GM12878 (cell line): ENCODE measurements at places on chromosomes 7 and 10. TPM values are rescaled to one million over a fixed set of nuclear protein-coding genes. Genes with fewer than 3 reads are reported as not detected.

The ANKRD61 gene
- polyA plus RNA-seq = 0.48 and 0.51 TPM in 2 replicates

The ANXA11 gene
- polyA plus RNA-seq = 65.0 and 73.7 TPM in 2 replicates

The PNLIPRP1 gene
- not detected in 2 replicates for polyA plus RNA-seq

The MACC1 gene
- 8.9 and 9.0 TPM in 2 replicates for polyA plus RNA-seq

The PBLD gene
- polyA plus RNA-seq = 1.4 TPM in 2 replicates

DNA sequence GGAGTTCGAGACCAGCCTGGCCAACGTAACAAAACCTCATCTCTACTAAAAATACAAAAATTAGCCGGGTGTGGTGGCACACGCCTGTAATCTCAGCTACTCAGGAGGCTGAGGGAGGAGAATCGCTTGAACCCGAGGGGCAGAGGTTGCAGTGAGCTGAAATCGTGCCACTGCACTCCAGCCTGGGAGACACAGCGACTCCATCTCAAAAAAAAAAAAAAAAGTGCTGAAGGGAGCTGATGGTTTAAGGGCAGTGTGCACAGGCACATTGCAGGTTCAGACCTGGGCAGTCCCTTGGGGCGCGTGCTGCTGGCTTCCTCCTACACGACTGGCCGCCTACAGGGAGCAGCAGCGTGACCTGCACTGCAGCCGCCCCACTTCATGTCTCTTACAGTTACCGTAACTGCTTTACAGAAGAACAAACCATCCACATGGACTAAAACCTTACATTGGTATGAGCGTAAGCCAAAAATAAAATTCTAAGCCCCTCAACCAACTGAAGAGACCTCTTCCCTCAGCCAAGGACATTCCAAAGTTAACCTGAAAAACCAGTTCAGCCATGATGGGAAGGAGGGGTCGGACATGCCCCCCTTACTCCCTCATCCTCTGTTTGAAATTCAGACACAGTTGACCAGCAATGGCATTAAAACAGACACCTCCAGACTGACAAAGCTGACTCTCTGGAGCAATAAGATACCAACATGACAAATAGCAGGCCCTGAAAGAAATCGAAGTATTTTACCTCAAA, 262.2 kb downstream of the ZMYND11 start:
- H3K4me1 ChIP-seq = no peaks in the 10 kb centered on the region
- H3K4me3 ChIP-seq = no peak overlapping the region
- no peaks in the 10 kb centered on the region for H3K36me3 ChIP-seq
- DNase-seq = no peak
- no peak overlapping the region for H3K27ac ChIP-seq
- H3K27me3 ChIP-seq = no peaks in the 10 kb centered on the region

- H3K27me3 ChIP-seq = no peaks in the 10 kb centered on the region
- no peak overlapping the region for H3K27ac ChIP-seq
- H3K36me3 ChIP-seq = no peaks in the 10 kb centered on the region
- no peak overlapping the region for H3K4me3 ChIP-seq
Observed at GRCh38 chr10:61635471-61635870, 27.3 kb upstream of the CABCOCO1 start.

DNA sequence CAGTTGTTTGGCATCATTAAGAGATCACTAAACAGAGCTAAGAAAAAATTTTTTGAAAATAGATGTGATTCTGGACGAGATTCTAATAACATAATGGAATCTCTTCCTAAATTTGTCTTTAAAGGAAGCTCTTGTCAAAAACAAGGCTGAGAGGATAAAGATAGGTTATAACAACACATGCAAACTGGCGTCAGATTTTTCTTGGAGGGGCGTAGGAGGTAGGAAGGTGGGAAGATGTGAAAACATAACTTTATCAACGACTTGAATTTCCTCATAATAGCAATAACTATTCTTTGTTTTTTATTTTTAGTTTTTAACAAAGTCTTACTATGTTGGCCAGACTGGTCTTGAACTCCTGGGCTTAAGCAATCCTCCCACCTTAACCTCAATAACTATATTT, 31.8 kb upstream of the JCAD start:
- H3K36me3 ChIP-seq = no peaks in the 10 kb centered on the region
- no peaks in the 10 kb centered on the region for H3K4me1 ChIP-seq
- no peaks in the 10 kb centered on the region for H3K27me3 ChIP-seq
- H3K27ac ChIP-seq = no peak overlapping the region
- DNase-seq = no peak

DNA sequence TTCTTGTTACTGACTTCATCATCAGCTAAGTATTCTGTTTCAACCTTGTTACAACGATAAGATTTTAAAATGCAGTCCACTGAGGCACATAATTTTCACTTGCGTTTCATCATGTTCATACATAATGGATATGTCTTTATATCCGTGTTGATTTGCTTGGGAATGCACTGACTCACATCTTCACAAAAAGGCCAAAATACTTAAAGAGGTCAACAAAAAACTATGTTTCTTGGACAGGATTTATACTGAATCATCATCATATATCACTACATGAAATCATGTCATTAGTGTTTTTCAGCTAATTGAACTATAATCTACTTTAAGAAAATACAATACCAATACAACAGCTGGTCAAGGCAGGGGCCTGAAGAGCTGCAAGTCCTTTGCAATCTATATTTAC, 324.5 kb upstream of the KLF6 start:
- H3K27me3 ChIP-seq = no peaks in the 10 kb centered on the region
- DNase-seq = no peak
- no peaks in the 10 kb centered on the region for H3K36me3 ChIP-seq
- H3K27ac ChIP-seq = no peak overlapping the region

DNA sequence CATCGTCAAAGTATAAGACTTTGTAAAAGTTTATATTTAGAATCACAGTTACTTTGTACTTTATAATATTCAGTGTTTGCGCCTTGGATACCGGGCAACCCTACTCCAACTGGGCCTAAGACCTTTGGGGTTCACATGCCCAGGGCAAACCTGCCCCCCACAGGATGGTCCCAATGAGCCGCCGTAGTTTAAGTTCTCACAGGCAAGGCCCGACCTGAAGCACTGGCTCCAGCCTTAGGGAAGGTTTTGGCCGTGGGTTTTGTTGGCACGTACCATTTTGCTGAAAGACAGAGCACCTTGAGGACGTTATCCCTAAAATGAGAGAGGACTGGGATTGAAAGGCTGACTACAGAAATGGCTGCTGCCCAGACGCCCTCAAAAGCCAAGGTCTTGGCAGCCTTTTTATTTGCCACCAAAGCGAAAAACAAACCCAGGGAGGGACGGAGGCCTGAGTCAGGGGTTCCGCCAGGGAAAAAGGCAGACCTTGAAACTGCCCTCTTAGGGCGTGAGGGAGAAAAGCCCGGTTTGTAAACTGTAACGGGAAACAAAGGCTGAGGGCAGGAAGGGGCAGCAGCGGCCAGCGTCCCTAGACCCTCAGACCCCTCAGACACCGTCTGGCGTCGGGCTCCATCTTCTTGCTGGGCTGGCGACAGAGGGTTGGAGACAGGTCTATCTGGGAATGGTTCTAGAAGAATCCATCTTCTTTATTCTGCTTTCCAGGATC, at the start of gene CCDC172:
TSS of gene CCDC172 (plus strand) at position 222 of the 724 bp plus-strand sequence. CDS start 564 bp downstream, outside the sequence.
- H3K36me3 ChIP-seq = no peaks in the 10 kb centered on the region
- H3K4me1 ChIP-seq = no peaks in the 10 kb centered on the region
- no peak for DNase-seq
- no peak within 1 kb of the TSS for H3K27ac ChIP-seq

DNA sequence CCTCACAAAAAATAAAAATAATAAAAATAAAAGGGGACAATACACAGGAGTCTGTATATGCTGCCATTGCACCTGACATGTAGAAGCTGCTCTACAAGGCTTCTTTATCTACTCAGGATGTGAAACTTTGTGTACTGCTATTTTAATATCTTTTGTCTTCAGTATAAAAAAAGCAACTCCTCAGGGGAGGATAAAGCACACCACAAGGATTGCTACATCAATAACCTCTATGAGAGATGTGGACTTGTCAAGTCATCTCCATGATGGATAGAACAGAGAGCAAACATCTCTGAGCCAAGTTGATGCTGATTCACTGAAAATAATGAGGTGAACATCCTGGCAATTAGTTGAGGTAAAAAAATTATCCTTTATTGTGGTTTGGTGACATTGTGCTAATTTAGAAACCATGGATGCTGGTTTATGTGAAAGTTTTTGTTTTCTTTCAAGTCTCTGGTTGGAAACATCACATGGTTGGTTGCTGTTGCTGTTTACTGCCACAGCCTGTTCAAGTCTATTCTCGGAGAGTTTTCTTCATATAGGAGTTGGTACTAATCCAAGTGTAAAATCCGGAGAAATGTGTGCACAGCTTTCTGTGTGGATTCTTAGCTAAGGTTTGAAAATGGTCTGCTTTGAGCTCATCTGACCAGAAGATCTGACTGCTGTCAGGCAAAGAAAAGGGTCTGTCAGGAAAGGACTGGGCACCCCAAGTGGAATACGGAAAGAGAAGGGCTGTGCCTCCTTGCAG, 1.5 kb upstream of the HECW1 start:
- no peak for DNase-seq
- no peak overlapping the region for H3K27ac ChIP-seq
- no peak overlapping the region for H3K4me3 ChIP-seq
- H3K36me3 ChIP-seq = no peaks in the 10 kb centered on the region
- no peaks in the 10 kb centered on the region; the same call in 1 of the 2 replicates for H3K4me1 ChIP-seq

DNA sequence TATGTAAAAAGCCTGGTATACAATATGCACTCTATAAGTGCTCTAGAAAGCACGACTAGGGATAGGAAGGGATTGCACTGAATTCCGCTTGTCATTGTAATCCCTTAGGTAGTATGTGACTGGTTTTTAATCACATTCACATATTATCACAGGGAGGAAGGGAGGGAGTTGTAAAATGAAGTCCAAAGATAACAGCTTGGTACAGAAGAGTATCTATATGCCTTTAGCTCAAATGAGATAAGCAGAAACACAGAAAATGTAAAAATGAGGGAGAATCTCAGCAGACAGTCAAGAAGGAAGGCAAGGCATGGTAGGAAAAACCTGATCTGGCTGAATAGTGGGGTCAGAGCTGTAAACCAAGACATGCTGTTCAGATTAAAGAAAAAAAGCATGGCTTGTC, 63.4 kb downstream of the ABI1 start:
- H3K36me3 ChIP-seq = peaks cover 2% of the 10 kb centered on the region
- no peak overlapping the region for H3K27ac ChIP-seq
- no peaks in the 10 kb centered on the region for H3K27me3 ChIP-seq

GRCh38 chr7:84490661-84491060, 296.1 kb upstream of the SEMA3A start:
- H3K4me1 ChIP-seq = no peaks in the 10 kb centered on the region
- no peaks in the 10 kb centered on the region for H3K36me3 ChIP-seq
- DNase-seq = no peak
- H3K27ac ChIP-seq = no peak overlapping the region
